Choroid plexus epithelial cell (primary cell): ENCODE measurements at places on chromosomes 2 and 18.
A peak's percentile ranks its signal among the peaks of the same experiment; 100 is the strongest.

DNA sequence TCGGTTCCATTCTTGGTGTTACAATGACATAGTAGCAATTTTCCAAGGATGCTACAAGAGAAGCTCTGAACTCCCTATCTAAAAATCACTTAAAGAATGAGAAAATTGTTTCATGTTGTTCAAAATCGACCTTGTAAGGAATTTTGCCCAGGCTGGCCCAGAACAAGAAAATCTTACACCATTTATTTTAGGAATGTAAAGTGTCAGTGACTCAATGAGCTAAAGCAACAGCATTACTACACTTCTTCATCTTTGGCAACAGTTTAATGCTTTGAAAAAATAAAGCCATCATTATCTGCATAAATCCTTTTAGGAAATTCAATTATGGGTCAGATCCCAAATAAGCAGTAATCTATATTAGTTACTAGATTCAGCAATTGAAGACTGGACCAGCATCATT lies 38.6 kb downstream of the SLC25A12 start:
- peak; percentile 80 for DNase-seq

DNA sequence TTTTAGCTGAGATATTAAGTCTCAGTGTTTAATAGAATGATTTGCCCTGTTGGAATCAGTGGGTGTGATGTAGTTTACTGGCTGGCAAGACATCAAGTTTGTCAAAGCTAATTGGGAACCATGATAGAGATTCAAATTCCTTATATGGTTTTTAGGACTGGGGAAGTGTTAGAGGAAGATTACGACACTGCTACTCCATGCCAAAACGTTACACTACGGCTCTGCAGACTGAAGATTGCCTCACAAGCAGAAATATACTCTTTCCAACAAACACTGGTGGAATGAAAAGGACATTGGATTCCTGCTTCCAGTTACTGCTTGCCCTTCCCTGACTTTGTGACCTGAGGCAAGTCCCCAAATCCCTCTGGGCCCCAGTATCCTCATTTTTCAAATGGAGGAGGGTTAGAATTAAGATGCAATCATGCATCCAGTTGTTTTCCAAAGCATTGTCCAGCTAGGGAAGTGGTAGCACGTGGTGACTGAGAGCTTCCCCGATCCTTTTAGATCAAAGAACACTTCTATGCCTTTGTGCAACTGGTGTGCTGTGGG lies 147.6 kb downstream of the CDC42EP3 start:
- DNase-seq: peak; percentile 89

DNA sequence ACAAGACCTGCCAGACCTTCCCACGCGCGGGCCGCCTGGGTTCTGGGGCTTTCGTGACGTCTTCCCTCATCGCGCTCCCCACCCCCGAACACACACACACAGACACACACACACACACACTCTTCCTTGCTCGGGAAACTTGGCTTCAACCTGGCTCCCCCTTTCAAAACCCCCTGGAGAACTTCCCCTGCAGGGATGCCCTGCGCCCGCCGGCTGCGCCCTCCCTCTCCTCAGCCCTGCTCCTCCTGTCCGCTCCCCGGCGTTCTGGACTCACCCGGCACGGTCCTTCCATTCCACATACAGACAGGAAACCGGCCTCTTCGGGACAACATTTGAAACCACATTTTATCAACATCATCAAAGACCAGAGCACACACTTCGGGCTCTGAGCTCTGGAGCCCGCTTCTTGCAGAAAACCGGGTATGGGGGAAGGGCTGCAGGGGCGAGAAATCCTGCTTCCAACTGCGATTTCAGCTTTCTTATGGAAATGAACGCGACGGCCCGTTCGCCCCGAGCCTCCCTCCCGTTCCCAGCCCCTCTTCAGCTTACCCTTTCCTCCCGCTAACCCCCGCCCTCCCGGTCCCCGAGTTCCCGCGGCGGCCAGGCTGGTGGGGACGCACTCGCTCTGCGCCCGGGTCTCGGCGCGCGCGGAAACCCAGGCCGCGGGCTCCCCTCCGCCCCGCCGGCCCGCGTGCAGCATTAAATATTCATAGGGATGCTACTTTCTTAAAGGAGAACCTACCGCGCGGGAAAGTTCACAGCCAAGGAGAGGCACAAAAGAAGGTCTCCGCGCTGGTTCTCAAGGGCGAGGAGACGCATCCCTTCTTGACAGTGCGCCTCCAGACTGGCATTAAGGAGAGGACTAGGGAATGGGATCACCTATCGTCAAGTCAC lies 18.3 kb downstream of the POU3F3 start:
- no peak for DNase-seq

- DNase-seq: no peak
Measured at GRCh38 chr2:75327334-75327733, 128.0 kb upstream of the TACR1 start.

- no peak for DNase-seq
Measured at GRCh38 chr2:24107-24506, 22.2 kb downstream of the FAM110C start.

GRCh38 chr2:98869870-98870269 lies 66.2 kb downstream of the CRACDL start:
- DNase-seq: no peak

DNA sequence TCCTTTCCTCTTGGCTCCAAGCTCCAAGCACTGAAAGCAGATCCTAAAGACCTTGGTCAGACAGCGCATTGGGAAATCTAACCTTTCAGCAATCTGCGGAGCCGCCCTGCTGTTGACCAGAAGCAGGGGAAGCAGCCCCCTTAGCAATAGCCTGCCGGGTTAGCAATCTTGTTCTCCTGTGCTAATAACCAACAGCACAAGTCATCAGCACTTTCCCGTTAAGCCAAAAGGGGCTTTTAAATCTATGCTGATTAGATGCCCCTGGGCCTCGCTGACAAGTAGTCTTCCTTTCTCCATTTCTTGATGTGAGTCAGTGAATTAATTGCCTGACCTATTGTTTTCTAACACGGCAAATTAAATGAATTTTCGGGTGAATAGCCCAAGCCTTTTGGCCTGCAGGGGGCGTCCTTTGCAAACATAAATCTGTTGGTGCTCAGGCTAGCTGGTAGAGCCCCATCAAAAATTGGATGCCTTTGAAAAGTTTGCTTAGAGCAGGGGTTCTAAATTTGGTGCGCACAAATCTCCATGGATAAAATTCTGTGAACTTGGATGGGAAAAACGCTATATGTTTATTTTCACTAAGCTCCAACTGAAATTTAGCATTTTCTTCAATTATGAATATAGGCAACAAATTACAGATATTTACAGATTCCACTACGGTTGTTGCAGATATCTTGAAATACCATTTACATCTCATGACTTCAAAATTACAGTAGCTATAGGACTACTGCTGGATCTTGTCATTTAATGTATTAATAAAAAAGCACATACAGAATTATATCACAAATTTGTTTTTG lies 24.6 kb downstream of the MAIP1 start:
- DNase-seq: peak; percentile 87

- peak; percentile 72 for DNase-seq
Measured at GRCh38 chr2:6866275-6866671, 566 bp upstream of the CMPK2 start.

DNA sequence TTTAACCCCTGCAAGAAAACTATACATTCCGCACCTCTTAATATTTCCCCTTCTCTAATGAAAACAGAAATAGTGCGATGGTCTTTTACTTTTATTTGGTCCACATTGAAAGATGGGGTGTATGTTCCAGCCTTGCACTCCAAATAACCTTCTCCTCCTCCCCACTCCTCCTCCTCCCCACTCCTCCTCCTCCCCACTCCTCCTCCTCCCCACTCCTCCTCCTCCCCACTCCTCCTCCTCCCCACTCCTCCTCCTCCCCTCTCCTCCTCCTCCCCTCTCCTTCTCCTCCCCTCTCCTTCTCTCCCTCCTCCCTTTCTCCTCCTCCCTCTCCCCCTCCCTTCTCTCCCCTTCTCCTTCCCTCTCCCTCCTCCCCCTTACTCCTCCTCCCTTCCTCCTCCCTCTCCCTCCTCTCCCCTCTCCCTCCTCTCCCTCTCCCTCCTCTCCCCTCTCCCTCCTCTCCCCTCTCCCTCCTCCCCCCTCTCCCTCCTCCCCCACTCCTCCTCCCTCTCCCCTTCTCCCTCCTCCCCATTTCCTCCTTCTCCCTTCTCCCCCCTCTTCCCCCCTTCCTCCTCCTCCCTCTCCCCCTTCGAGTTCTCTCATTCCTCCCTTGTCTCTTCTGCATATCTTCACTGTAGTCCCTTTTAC lies 70.4 kb downstream of the ZNF532 start:
- DNase-seq: no peak

GRCh38 chr2:160423126-160423525 lies 70.5 kb downstream of the RBMS1 start:
- no peak for DNase-seq

- no peak for DNase-seq
Measured at GRCh38 chr2:96920801-96921560, 51.1 kb upstream of the SEMA4C start.

DNA sequence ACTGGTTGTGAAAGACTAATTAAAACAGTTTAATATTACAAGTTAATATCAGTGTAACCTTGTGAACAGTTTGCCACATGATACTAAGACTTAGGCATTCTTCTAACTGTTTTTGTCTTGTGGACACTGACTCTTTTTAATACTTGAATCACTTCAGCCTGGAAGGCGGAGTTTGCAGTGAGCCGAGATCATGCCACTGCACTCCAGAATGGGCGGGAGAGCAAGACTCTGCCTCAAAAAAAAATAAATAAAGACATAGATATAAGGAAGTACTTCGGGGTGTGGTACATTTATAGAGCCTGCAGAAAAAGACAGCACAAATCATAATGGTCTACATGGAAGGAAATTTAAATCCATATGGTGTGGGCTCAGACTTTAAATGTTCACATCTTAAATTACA lies 300.4 kb upstream of the NETO1 start:
- DNase-seq: peak; percentile 25

- DNase-seq: no peak
Measured at GRCh38 chr18:79208906-79209305, 139.7 kb downstream of the ATP9B start.

GRCh38 chr2:82340578-82341053 lies 2036.1 kb upstream of the LRRTM1 start:
- peak; percentile 20 for DNase-seq

- no peak for DNase-seq
Measured at GRCh38 chr2:105104208-105104731, 66.4 kb downstream of the MRPS9 start.

DNA sequence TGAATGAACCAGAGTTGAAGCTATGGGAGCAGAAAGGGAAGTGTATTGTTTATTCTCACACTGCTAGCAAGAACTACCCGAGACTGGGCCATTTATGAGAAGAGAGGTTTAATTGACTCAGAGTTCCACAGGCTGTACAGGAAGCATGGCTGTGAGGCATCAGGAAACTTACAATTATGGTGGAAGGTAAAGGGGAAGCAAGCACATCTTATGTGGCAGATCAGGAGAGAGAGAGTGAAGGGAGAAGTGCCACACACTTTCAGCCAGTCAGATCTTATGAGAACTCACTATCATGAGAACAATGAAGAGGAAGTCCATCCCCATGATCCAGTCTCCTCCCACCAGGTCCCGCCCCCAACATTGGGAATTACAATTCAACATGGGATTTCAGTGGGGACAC lies 383.2 kb upstream of the SLC14A2 start:
- DNase-seq: no peak

GRCh38 chr18:35026407-35027061 lies 14.7 kb upstream of the MAPRE2 start:
- no peak for DNase-seq

DNA sequence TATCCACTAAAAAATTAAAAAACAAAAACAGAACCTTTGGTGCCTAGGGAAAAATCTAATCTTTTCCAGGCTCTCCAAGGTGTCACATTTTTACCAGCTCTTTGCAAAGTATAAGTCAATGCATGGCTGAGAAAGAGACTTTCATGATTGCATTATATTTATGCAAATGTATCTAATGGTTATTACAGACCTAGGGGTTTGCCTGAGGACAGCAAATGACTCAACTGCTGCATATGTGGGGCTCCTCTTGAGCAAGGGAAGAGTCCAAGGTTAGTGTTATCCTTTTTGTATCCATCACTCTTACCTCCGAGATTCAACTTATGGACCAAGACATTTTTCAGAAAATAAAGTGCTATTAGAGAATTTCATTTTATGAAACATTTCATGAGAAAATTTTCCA lies 33.9 kb upstream of the RMP24 start:
- no peak for DNase-seq

DNA sequence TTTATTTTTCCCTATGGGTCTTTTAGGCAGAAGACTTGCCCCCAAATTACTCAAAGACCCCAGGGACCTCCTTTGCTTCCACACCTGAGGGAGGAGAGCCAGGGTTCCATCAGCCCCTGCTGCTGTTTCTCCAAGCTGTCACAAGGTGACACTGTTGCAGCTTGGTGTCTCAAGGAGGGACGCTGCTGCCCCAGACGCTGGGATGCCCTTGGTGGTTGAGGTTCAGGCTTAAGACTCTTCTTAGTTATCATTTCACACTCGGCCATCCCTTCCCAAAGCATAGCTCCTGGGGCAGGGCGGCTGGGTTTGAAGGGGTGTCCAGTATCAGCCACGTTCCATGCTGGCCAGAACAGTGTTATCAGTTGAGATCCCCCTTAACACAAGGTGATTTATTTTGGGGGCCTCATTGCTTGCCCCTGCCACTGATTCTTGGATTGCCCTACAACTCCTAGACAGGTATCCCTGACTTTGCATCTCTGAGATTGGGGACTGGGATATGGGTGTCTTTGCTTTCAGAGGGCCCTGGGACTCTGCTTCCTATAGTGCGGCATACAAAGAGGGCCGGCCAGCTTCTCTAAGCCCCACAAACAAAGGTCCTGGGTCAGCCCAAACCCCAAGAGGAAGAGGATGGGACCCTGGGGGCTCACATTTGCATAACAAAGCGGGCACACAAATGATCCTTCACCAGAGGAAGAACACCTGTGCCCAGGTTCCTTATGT lies 22.7 kb downstream of the GPR55 start:
- peak; percentile 86 for DNase-seq
